H1 (cell line): ENCODE measurements at places on chromosomes 2 and 18.
A peak's percentile ranks its signal among the peaks of the same experiment; 100 is the strongest.

- H3K27me3 ChIP-seq: no peaks in the 10 kb centered on the region
- no peak overlapping the region for H3K4me3 ChIP-seq
- H3K36me3 ChIP-seq: no peaks in the 10 kb centered on the region
- H3K4me1 ChIP-seq: peaks cover 6% of the 10 kb centered on the region
- DNase-seq: no peak
- H3K27ac ChIP-seq: no peak overlapping the region
Measured at GRCh38 chr18:49467019-49467563, 6.6 kb upstream of the DYM start.

- no peak overlapping the region for H3K27ac ChIP-seq
- H3K36me3 ChIP-seq: no peaks in the 10 kb centered on the region
- DNase-seq: no peak
Measured at GRCh38 chr2:136122661-136123060, 4.7 kb upstream of the CXCR4 start.

GRCh38 chr2:39013871-39014270 lies 107.0 kb downstream of the SOS1 start:
- DNase-seq: no peak
- no peaks in the 10 kb centered on the region for H3K4me1 ChIP-seq

- peaks cover 5% of the 10 kb centered on the region for H3K4me1 ChIP-seq
- no peaks in the 10 kb centered on the region for H3K27me3 ChIP-seq
- H3K36me3 ChIP-seq: peaks cover under 1% of the 10 kb centered on the region; the same call in 1 of the 2 replicates
- DNase-seq: no peak
- peak overlapping the region; percentile 86 for H3K27ac ChIP-seq
- H3K4me3 ChIP-seq: peak overlapping the region; percentile 98
Measured at GRCh38 chr2:135742325-135742757, 686 bp downstream of the UBXN4 start.

- DNase-seq: no peak
- no peaks in the 10 kb centered on the region for H3K27me3 ChIP-seq
- H3K27ac ChIP-seq: no peak overlapping the region
- H3K4me1 ChIP-seq: no peaks in the 10 kb centered on the region
- no peak overlapping the region for H3K4me3 ChIP-seq
- H3K36me3 ChIP-seq: peaks cover 61% of the 10 kb centered on the region
Measured at GRCh38 chr2:151422917-151423439, 13.3 kb downstream of the RIF1 start.

GRCh38 chr2:222670191-222671038 lies 1.0 kb upstream of the MOGAT1 start:
- H3K36me3 ChIP-seq: no peaks in the 10 kb centered on the region
- H3K4me3 ChIP-seq: no peak overlapping the region; the same call in 1 of the 2 replicates
- peaks cover 11% of the 10 kb centered on the region for H3K27me3 ChIP-seq
- no peak for DNase-seq
- no peak overlapping the region for H3K27ac ChIP-seq

- peaks cover under 1% of the 10 kb centered on the region for H3K27me3 ChIP-seq
- no peak overlapping the region for H3K27ac ChIP-seq
- H3K4me3 ChIP-seq: no peak overlapping the region
- DNase-seq: no peak
- no peaks in the 10 kb centered on the region for H3K36me3 ChIP-seq
Measured at GRCh38 chr2:19332503-19332902, 25.9 kb downstream of the OSR1 start.

GRCh38 chr2:162974771-162975170 lies 136.2 kb upstream of the KCNH7 start:
- no peaks in the 10 kb centered on the region for H3K27me3 ChIP-seq
- H3K4me3 ChIP-seq: no peak overlapping the region
- DNase-seq: no peak
- H3K36me3 ChIP-seq: no peaks in the 10 kb centered on the region
- no peaks in the 10 kb centered on the region for H3K4me1 ChIP-seq
- no peak overlapping the region for H3K27ac ChIP-seq

GRCh38 chr2:37318401-37318800 lies 6.2 kb downstream of the PRKD3 start:
- DNase-seq: no peak
- no peak overlapping the region for H3K4me3 ChIP-seq
- no peaks in the 10 kb centered on the region for H3K27me3 ChIP-seq
- no peaks in the 10 kb centered on the region; the same call in none of the 2 replicates for H3K4me1 ChIP-seq
- H3K27ac ChIP-seq: no peak overlapping the region

DNA sequence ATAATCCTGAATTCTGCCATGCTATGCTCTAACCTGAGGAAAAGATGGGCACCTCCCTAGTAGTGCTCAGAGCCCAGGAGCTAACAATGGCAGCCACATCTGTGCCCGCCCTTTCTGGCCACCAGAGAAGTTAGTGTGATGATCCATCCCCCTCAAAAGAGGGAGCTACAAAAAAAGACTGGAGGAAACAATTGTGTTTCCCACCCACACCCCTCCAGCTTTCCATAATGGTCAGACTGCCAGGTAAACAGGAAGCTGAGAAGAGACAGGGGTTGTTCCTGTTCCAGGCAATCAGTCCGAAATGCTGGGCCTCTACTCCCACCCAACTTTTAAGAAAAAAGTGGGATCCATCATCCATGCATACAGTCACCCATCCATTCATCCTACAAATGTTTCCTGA lies 3.2 kb downstream of the TBC1D8 start:
- H3K4me3 ChIP-seq: no peak overlapping the region
- no peak overlapping the region for H3K27ac ChIP-seq
- DNase-seq: no peak
- H3K4me1 ChIP-seq: peaks cover 20% of the 10 kb centered on the region
- H3K36me3 ChIP-seq: no peaks in the 10 kb centered on the region

GRCh38 chr2:195548198-195548940 lies 108.7 kb upstream of the SLC39A10 start:
- no peak overlapping the region for H3K27ac ChIP-seq
- no peaks in the 10 kb centered on the region for H3K36me3 ChIP-seq
- H3K27me3 ChIP-seq: no peaks in the 10 kb centered on the region
- no peak for DNase-seq
- H3K4me1 ChIP-seq: peaks cover 2% of the 10 kb centered on the region

DNA sequence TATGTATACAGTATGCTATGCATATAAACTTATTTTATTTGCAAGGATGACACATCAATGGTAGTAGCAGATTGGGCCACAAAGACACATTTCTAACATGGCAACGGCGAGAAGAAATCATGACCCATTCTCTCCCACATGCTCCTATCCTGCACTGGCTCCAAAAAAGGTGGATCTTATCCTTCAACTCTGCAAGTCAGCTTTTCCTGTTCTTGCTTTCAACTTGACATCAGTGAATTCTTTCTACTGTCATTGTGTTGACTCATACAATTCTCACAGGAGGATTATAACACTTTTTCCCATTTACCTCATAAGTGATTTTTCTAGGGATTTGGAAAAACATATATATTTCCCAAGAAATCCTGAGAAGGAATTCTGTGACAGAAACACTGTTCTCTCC lies 53.1 kb downstream of the ACVR1 start:
- H3K27ac ChIP-seq: no peak overlapping the region
- no peaks in the 10 kb centered on the region for H3K4me1 ChIP-seq
- no peak overlapping the region for H3K4me3 ChIP-seq
- no peak for DNase-seq
- H3K36me3 ChIP-seq: no peaks in the 10 kb centered on the region

- H3K4me3 ChIP-seq: no peak overlapping the region
- peaks cover 5% of the 10 kb centered on the region; the same call in 1 of the 2 replicates for H3K36me3 ChIP-seq
- H3K27ac ChIP-seq: no peak overlapping the region
- DNase-seq: no peak
- no peaks in the 10 kb centered on the region for H3K27me3 ChIP-seq
Measured at GRCh38 chr2:205752924-205753323, 70.6 kb downstream of the NRP2 start.

- H3K4me1 ChIP-seq: peaks cover 18% of the 10 kb centered on the region
- H3K4me3 ChIP-seq: no peak overlapping the region
- DNase-seq: no peak
- H3K27ac ChIP-seq: no peak overlapping the region
Measured at GRCh38 chr18:48927286-48928080, 23.3 kb downstream of the SMAD7 start.

GRCh38 chr2:68468801-68469200 lies 1.4 kb downstream of the APLF start:
- H3K4me1 ChIP-seq: no peaks in the 10 kb centered on the region
- no peaks in the 10 kb centered on the region for H3K27me3 ChIP-seq
- H3K27ac ChIP-seq: no peak overlapping the region
- H3K36me3 ChIP-seq: no peaks in the 10 kb centered on the region
- H3K4me3 ChIP-seq: no peak overlapping the region
- DNase-seq: no peak

- no peaks in the 10 kb centered on the region for H3K36me3 ChIP-seq
- DNase-seq: no peak
- H3K4me3 ChIP-seq: no peak overlapping the region
- no peak overlapping the region; the same call in 1 of the 2 replicates for H3K27ac ChIP-seq
- H3K27me3 ChIP-seq: no peaks in the 10 kb centered on the region
Measured at GRCh38 chr2:157246765-157247407, 10.6 kb upstream of the GALNT5 start.

GRCh38 chr2:190792956-190793888 lies 87.4 kb upstream of the GLS start:
- DNase-seq: no peak
- no peaks in the 10 kb centered on the region for H3K36me3 ChIP-seq
- no peak overlapping the region for H3K27ac ChIP-seq
- no peak overlapping the region for H3K4me3 ChIP-seq
- peaks cover 7% of the 10 kb centered on the region; the same call in 1 of the 2 replicates for H3K4me1 ChIP-seq
- no peaks in the 10 kb centered on the region for H3K27me3 ChIP-seq

DNA sequence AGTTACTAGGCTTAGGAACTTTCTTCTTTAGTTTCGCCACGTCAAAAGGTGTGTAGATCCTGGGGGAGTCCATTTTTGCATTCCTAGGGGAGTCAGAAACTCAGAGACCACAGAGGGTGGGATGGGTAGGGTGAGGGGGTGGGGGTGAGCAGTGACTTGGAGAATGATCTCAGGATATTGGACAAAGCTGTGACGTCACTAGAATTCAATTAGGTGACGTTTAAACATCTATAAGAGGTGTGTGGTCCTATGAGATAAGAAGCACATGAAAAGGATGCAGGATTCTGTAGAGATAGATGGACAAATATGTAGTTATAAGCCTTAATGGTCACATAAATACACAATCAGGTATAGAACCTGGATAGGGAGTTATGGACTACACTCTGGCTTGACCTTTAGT lies 21.5 kb downstream of the SLC4A3 start:
- no peak overlapping the region for H3K4me3 ChIP-seq

DNA sequence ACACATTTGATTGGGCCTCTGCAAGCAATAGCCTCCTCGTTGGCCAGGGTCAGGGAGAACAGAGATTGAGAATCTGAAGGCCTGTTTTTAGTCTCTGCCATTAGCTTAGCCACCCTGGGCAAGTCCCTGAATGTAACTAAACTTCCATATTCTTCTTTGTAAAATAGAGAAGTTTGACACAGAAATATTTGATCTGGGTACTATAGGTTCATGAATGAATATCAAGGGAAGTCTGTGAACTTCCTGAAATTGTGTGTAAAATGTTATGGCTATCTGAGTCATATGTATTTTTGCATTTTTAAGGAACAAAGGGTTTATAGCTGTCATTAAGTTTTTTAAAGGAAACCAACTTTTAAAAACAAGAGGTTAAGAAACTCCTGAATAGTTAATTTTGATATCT lies 23.2 kb downstream of the RND3 start:
- no peak for DNase-seq
- peaks cover 1% of the 10 kb centered on the region; the same call in 1 of the 2 replicates for H3K36me3 ChIP-seq
- no peak overlapping the region for H3K27ac ChIP-seq
- H3K4me1 ChIP-seq: no peaks in the 10 kb centered on the region
- no peak overlapping the region for H3K4me3 ChIP-seq
- H3K27me3 ChIP-seq: no peaks in the 10 kb centered on the region

DNA sequence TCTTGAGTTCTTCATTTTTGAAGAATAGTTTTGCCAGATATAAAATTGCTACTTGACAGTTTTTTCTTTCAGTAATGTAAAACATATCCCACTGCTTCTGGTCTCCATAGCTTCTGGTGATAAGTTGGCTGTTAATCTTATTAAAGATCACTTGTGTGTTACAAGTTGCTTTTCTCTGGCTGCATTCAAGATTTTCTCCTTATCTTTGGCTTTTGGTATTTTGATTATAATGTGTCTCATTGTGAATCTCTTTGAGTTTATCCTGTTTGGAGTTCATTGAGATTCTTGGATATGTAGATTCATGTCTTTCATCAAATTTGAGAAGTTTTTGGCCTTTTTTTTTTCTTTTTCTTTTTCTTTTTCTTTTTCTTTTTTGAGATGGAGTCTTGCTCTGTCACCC lies 20.2 kb upstream of the ADNP2 start:
- H3K27me3 ChIP-seq: no peaks in the 10 kb centered on the region
- no peak for DNase-seq
- H3K4me3 ChIP-seq: no peak overlapping the region
- H3K4me1 ChIP-seq: no peaks in the 10 kb centered on the region
- H3K36me3 ChIP-seq: no peaks in the 10 kb centered on the region

DNA sequence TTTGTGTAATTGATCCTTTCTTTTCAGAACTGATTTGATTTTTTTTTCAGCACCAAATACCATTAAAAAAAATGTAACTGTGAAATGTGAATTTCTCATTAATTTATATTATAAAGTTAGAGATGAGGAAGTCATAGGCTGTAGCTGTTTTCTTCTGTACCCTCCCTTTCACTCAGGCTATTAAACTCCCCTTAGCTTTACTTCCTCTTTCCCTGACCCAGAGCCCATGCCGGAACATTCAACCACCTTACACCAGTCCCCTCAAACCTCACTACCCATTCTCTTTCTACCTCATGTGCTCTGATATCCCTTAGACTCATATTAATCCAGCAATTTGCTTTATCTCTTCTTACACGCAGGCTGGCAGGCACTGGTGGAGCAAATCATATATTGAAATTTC lies 12.4 kb downstream of the GALNT5 start:
- DNase-seq: no peak
- no peak overlapping the region for H3K27ac ChIP-seq
- no peak overlapping the region for H3K4me3 ChIP-seq
- H3K36me3 ChIP-seq: no peaks in the 10 kb centered on the region

DNA sequence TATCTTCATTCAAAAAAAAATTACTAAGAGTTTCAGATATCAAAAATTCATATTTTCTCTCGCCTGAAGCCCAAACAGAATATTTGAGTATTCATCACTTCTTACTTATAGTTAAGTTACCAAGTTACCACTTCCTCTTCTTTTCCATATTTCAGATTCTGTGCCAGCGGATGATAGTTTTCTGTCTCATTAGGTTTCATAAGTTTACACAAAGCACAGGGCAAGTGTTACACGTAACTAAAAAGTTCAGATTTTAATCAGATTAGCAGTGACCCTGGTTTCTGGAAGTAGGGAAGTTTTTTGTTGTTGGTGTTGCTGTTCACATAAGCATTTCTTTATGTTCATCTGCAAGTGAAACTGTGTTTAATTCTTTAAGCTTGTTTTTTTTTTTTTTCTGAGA lies 10.2 kb downstream of the AFTPH start:
- H3K27ac ChIP-seq: no peak overlapping the region
- DNase-seq: no peak
- H3K4me1 ChIP-seq: no peaks in the 10 kb centered on the region
- no peaks in the 10 kb centered on the region for H3K36me3 ChIP-seq
